ENCODE measurements at places on chromosomes 4 and X. TPM values are rescaled to one million over a fixed set of nuclear protein-coding genes. Genes with fewer than 3 reads are reported as not detected.

GRCh38 chrX:110853610-110854009, 58.0 kb upstream of the CHRDL1 start:
- DNase-seq = no peak

BMP15 gene
- total RNA-seq = not detected

VCX2 gene
- not detected for total RNA-seq

- no peak for DNase-seq
These were observed 54.8 kb downstream of the FGFBP1 start for GRCh38 chr4:15883610-15884243.

GRCh38 chrX:41412261-41413081, 34.7 kb upstream of the NYX start:
- no peak for DNase-seq

JADE3 gene
- total RNA-seq = 11.2 TPM

GRCh38 chrX:49278081-49278480, 8.5 kb downstream of the PPP1R3F start:
- DNase-seq = no peak

Measured in kidney epithelial cell (primary cell).